ENCODE measurements at places on chromosomes 12 and 14.

DNA sequence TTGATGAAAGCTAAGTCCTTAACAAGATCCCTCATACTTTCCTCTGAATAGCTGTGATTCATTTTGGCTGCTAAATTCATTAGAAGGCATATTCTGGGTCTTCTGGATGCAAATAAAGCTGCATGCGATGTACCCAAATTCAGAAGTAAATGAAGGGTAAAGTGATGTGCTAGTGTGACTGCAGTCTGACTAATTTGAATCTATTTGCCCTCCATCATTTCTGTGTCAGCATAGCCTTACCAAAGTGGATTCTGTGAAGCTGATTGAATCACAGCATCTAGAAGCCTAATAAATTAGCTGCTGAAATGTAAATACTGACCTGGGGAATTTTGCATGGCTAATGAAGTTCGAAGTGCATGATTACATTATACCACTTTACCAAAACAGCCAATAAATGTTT, 162.2 kb downstream of the TPH2 start:
- no peak overlapping the region for H3K27ac ChIP-seq
- no peaks in the 10 kb centered on the region for H3K27me3 ChIP-seq
- DNase-seq = no peak
- H3K4me3 ChIP-seq = no peak overlapping the region

DNA sequence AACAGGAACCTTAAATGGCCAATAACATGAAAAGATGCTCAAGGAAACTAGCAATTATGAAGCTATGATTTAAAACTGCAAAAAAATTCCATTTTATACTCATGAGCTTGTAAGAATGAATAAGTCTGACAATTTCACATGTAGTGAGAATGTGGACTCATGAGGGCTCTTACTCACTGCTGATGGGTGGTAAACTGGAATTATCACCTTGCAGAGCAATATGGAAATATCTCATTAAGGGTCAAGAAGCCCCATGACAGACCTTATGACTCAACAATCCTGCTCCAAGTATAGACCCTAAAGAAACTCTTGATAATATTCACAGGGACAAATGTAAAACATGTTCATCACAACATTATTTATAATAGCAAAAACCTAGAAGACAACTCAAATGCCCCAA, 23.5 kb upstream of the SMAGP start:
- H3K27ac ChIP-seq = no peak overlapping the region
- DNase-seq = no peak
- H3K4me3 ChIP-seq = no peak overlapping the region

DNA sequence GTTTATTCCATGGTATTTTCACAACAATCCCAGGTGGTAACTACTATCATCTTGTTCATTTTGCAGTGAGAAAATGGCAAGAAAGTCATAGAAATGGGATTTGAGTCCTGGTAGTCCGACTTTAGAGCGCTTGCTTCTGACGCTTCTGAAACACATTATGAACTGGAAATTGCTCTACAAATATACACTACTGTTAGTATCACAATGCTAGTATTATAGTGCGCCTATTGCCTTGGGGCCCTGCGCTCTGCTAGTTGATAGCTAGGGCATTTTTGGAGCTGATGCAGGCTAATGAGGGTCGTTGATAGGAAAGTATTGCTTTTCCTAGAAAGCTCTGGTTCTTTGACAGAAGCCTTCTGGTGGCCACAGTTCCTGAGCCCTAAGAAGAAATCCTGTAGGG, 61.0 kb downstream of the ETV6 start:
- H3K27ac ChIP-seq = no peak overlapping the region
- no peak for DNase-seq
- no peak overlapping the region for H3K4me3 ChIP-seq
- peaks cover 2% of the 10 kb centered on the region for H3K4me1 ChIP-seq
- H3K36me3 ChIP-seq = peaks cover 35% of the 10 kb centered on the region

DNA sequence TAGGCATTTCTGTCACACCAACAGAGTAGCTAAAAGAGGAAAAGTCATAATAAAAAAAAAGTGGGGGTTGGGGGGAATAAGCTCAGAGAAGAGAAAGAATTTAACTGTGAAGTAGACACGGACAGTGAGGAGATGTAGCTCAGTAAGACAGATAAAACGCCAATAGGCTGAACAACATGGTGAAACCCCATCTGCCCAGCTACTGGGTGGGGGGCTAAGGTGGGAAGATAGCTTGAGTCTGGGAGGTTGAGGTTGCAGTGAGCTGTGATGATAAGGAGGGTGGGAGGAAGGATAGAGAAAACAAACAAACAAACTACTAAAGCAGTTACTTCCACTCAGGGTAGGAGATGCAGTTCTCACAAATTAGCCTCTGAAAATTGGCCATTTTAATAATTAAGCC, 25.0 kb downstream of the HECTD4 start:
- no peak for DNase-seq
- H3K4me1 ChIP-seq = peaks cover 13% of the 10 kb centered on the region
- H3K27ac ChIP-seq = no peak overlapping the region
- H3K27me3 ChIP-seq = no peaks in the 10 kb centered on the region
- no peaks in the 10 kb centered on the region for H3K36me3 ChIP-seq

DNA sequence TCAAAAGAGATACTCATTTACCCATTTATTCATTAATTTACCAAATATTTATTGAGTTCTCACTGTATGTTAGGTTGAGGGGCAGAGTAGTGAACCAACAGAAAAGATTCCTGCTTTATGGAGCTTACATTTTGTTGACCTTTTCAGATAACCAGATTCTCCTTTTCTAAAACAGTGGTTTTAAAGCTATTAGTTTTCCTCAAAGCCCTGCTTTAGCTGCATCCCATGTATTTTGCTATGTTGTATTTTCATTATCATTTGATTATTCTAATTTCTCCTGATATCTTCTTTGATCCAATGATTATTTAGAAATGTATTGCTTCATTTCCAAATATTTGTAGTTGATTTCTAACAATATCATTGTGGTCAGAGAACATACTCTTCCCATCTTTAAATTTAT, 53.6 kb downstream of the EML1 start:
- H3K4me3 ChIP-seq = no peak overlapping the region
- H3K27ac ChIP-seq = no peak overlapping the region
- DNase-seq = no peak

GRCh38 chr14:22047115-22047514, 373.5 kb upstream of the OR4E1 start:
- peaks cover 7% of the 10 kb centered on the region for H3K27me3 ChIP-seq
- H3K27ac ChIP-seq = peak overlapping the region; percentile 87
- peak overlapping the region; percentile 33 for H3K4me3 ChIP-seq
- DNase-seq = peak; percentile 53
- H3K4me1 ChIP-seq = peaks cover 52% of the 10 kb centered on the region

DNA sequence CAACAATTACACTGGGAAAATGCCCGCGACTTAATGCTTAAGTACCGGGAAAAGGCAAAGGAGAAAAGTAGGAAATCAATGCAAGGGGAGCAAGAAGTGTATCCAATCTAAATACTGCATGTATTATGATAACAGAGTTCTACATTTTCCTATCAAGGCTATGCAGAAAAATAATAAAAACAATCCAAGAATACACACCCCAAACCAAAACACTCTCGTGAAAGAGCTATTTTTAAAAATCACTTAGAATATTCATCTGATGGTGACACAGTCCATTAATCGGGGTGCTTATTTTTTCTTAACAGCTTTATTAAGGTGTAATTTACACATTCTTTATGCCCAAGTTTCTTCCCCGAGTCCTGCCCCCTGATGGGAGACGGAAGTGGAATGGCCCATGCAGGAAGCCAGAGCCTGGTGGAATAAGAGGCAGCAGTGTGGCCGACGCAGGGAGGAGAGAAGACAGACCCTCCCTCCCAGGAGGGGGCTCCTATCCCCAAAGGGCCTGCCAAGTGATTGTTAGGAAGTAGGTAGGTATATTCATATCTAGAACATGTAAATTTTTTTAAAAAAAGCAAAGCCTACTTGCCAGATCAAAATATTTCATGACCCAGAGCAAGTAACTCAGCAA, 174.3 kb downstream of the FOXN3 start:
- H3K27ac ChIP-seq = no peak overlapping the region
- H3K4me3 ChIP-seq = no peak overlapping the region
- no peaks in the 10 kb centered on the region for H3K27me3 ChIP-seq
- no peak for DNase-seq
- peaks cover 24% of the 10 kb centered on the region for H3K4me1 ChIP-seq

DNA sequence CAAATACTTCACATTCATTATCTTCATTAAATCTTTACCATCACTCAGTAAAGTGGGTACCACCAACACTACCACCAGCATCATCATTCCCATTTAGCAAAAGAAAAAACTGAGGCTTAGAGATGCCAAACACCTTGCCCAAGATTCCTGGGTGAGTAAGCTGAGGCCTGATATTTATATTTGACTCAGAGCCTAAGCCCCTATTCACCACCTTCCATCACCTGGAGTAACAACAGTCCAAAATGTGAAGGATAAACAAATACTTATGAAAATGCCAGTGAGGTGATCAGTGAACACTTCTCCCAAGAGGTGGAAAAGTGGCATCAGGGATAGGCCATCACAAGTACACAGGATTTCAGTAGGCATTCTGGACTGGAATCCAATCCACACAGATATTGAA, 3.7 kb downstream of the SLC38A1 start:
- peaks cover 6% of the 10 kb centered on the region for H3K27me3 ChIP-seq
- no peak for DNase-seq
- H3K27ac ChIP-seq = no peak overlapping the region

DNA sequence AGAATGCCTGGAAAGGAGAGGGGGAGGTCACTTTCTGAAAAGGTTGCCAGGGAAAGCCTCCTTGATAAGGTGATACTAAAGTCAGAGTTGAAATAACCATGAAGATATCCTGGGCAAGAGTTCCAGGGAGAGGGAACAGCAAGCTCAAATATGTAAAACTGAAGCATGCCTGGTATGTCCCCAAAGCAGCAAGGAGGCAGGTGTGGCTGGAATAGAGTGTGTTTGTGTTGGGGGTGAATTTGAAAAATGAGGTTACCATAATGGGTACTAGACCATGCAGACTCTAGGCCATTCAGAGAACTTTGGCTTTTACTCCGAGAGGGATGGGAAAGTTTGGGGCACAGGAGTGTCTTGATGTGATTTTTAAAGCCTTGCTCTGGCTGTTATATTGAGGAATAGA, 66.7 kb upstream of the PTCSC3 start:
- no peak for DNase-seq
- no peaks in the 10 kb centered on the region for H3K27me3 ChIP-seq
- no peak overlapping the region for H3K27ac ChIP-seq
- H3K4me3 ChIP-seq = no peak overlapping the region
- H3K36me3 ChIP-seq = no peaks in the 10 kb centered on the region

- peaks cover 79% of the 10 kb centered on the region for H3K36me3 ChIP-seq
- H3K27ac ChIP-seq = no peak overlapping the region
- peaks cover 17% of the 10 kb centered on the region for H3K4me1 ChIP-seq
- no peaks in the 10 kb centered on the region for H3K27me3 ChIP-seq
- no peak overlapping the region for H3K4me3 ChIP-seq
These were observed 9.2 kb downstream of the KMT2D start for GRCh38 chr12:49051373-49051764.

DNA sequence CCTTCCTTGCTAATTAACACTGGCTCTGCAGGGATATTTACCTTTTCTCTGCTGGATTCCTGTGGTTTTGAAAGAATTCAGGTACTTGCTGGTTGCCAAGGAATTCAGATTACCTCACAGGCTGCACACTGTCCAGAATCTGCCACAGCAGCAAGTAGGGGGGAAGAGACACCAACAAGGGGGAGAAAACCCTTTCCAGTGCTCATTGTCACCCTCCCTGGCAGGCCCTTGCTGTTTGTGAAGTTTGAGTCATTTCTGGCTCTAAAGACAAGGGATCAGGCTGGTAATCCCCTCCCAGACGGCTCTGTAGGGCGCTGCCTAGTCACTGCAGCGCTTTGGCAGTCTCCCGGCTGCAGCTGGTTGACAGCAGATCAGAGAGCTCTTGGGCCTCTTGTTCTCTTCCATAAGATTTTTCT, 50.8 kb downstream of the TTLL5 start:
- H3K27ac ChIP-seq = no peak overlapping the region
- H3K27me3 ChIP-seq = no peaks in the 10 kb centered on the region
- DNase-seq = no peak

- no peaks in the 10 kb centered on the region for H3K4me1 ChIP-seq
- H3K27ac ChIP-seq = no peak overlapping the region
- no peaks in the 10 kb centered on the region for H3K27me3 ChIP-seq
- DNase-seq = no peak
- H3K36me3 ChIP-seq = no peaks in the 10 kb centered on the region
- H3K4me3 ChIP-seq = no peak overlapping the region
These were observed 141.6 kb upstream of the AVPR1A start for GRCh38 chr12:63292471-63293221.

- H3K27ac ChIP-seq = peak overlapping the region; percentile 44
- no peak overlapping the region for H3K4me3 ChIP-seq
- H3K4me1 ChIP-seq = peaks cover 44% of the 10 kb centered on the region
- H3K36me3 ChIP-seq = peaks cover 31% of the 10 kb centered on the region
- no peaks in the 10 kb centered on the region for H3K27me3 ChIP-seq
- DNase-seq = no peak
These were observed 63.4 kb downstream of the GALNT4 start for GRCh38 chr12:89461190-89461589.

DNA sequence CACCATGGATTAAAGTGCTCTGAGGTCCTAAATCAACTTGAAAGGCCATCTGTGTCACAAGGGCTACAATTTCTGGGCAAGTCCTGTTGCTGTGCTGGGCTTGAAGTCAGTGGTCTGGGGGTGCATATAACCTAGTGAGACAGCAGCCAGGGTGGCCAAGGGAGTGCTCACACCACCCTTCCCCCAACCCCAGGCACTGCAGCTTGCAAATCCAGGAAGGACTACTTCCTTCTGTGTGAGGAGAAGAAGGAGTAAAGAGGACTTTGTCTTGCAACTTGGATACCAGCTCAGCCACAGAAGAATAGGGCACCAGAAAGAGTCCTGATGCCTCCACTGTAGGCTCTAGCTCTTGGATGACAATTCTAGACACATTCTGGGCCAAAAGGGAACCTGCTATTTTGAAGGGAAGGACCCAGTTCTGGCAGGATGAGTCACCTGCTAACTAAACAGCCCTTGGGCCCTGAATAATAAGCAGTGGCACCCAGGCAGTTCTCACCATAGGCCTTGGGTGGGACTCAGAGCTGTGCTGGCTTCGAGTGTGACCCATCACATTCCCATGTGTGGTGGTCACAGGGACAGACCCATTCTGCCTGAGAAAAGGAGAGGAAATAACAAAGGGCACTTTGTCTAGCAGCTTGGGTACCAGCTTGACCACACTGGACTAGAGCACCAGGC, 32.6 kb upstream of the DHRS7 start:
- no peak overlapping the region for H3K27ac ChIP-seq
- H3K4me3 ChIP-seq = no peak overlapping the region
- DNase-seq = no peak

GRCh38 chr14:104676694-104677511, 12.5 kb upstream of the INF2 start:
- H3K36me3 ChIP-seq = no peaks in the 10 kb centered on the region
- peak overlapping the region; percentile 63 for H3K27ac ChIP-seq
- peak overlapping the region; percentile 68 for H3K4me3 ChIP-seq
- H3K27me3 ChIP-seq = peaks cover 59% of the 10 kb centered on the region

GRCh38 chr12:103547376-103547775, 39.7 kb upstream of the STAB2 start:
- H3K36me3 ChIP-seq = no peaks in the 10 kb centered on the region
- peaks cover 7% of the 10 kb centered on the region for H3K27me3 ChIP-seq
- no peak overlapping the region for H3K27ac ChIP-seq
- H3K4me1 ChIP-seq = no peaks in the 10 kb centered on the region
- DNase-seq = no peak
